Globus pallidus (tissue), 1 donor: ENCODE measurements at places on chromosomes 12 and 14.

GRCh38 chr12:89691659-89692058 lies 17.0 kb downstream of the ATP2B1 start:
- no peak for DNase-seq

GRCh38 chr14:79248126-79248525 lies 963.2 kb downstream of the DIO2 start:
- DNase-seq: no peak

DNA sequence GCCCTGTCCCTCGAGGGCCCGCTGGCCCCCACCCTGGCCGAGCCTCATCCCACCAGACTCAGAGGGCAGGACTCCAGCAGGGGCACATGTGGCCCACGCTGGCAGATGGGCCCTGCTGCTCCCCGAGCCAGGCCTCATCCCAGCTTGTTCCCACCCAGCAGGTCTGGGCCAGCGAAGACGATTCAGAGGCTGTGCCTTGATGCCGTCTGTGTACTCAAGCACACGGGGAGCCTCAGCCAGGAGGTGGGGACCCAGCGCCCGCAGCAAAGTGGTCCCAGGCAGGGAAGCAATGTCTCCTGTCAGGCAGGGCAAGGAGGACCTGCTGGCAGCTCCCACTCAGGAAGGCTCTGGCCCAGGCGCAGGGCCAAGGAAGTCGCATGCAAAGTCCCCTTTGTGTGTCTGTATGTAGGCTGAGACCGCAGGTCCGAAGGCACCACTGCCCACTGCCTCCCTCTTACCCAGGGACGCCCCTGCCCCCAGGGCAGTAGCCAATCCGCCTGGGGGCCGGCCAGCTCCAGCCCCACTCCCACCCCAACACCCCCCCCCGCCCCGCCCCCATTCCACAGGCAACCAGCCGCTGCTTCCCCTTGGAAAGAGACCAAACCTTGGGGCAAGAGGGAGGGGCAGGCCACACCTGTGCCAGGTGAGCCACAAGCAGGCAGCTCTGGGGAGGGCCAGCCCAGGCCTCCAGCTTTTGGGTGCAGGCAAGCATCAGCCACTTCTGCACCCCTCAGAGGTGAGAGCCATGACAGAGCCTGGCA lies 9.4 kb downstream of the DEGS2 start:
- no peak for DNase-seq

GRCh38 chr12:125988545-125988944 lies 923.3 kb downstream of the AACS start:
- DNase-seq: no peak

GRCh38 chr14:104172349-104172748 lies 34.0 kb downstream of the KIF26A start:
- DNase-seq: no peak

GRCh38 chr12:28527631-28528249 lies 337.5 kb downstream of the CCDC91 start:
- DNase-seq: no peak

- no peak for DNase-seq
Measured at GRCh38 chr12:102407776-102408486, 72.4 kb downstream of the IGF1 start.

DNA sequence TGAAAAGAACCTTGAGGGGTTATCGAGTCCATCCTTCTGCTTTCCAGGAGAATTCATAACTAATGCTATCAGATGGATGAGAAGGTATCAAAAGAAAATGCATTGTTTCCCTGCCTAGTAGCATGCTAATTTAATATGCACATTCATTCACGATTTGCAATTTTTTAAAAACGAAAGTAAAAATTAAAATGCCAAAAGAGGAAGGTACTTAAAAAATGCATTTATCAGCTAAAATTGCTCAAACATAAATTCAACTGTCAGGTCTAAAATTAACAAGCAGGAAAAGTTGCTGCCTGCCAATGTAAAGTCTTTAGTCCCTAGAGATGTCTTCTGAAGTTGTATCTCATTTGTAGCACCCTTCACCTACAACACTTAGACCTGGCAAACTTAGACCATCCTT lies 7.9 kb downstream of the ATF7 start:
- DNase-seq: no peak

- no peak for DNase-seq
Measured at GRCh38 chr14:77369285-77369684, 7.6 kb downstream of the TMED8 start.

GRCh38 chr12:57740656-57741412 lies 2.3 kb upstream of the AGAP2 start:
- no peak for DNase-seq

- no peak for DNase-seq
Measured at GRCh38 chr12:76765598-76765997, 1.7 kb downstream of the ZDHHC17 start.

DNA sequence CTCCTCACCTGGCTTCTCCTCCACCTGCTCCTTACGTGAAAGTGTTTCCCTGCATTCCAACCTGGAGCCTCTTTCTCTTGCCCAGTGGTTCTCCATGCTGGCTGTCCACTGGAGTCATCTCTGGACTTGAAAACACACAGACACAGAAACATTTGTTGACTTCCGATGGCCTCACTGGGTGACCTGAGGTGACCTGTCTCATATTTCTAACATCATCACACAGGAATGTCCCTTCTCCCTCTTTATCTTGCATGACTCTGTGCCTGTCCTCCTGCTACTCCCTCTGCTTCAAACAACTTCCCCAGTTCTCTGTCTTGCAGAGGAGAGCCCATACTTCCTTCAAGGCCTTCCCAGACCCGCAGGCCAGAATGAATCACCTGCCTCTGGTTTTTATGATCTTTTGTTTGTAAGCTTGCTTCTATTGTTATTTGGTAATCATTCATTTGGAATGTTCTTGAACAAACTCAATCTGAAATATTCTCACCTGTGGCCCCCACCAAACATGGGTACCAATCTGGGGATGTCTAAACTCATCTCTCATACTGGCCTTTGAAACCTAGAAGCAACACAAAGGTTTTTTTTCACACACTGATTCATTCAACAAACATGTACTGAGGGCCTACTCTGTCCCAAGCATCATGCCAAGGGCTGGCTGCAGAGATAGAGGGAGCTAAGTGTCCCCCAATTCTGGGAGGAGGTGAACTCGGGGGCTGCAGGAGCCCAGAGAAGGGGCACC lies 9.7 kb upstream of the RIN3 start:
- DNase-seq: no peak

DNA sequence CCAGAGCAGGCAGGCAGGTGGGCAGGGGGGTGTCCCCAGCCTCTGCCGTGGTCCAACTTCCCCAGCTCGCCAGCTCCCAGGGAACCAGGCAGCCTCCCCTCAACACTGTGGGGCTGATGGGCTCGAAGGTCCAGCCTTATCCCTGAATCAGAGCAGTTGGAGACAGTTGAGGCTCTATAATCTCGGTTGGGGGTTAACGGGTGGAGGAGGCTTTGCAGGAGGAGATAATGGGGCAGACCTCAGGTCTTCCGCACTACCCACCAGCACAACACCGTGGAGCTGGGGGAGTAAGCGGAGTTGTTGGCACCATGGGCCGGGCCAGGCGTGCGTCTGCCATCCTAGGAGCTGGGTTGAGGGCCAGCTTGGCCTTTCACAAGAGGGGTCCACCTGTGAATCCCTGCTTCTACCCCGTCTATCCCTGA lies 13.9 kb upstream of the HDAC7 start:
- no peak for DNase-seq

DNA sequence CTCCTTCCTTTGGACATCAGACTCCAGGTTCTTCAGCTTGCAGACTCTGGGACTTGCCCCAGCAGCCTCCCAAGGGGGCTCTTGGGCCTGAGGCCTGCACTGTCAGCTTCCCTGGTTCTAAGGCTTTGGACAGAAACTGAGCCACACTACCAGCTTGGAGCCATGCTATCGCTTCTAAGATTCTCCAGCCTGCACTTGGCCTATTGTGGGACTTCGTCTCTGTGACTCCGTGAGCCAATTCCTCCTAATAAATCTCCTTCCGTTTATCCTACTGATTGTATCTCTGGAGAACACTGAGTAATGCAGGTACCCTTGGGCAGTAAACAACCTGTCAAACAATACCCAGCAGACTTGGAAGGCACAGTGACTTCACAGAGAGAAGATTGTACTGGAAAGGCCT lies 24.9 kb upstream of the RHOJ start:
- no peak for DNase-seq

GRCh38 chr14:32327255-32327961 lies 1.7 kb upstream of the AKAP6 start:
- DNase-seq: no peak

DNA sequence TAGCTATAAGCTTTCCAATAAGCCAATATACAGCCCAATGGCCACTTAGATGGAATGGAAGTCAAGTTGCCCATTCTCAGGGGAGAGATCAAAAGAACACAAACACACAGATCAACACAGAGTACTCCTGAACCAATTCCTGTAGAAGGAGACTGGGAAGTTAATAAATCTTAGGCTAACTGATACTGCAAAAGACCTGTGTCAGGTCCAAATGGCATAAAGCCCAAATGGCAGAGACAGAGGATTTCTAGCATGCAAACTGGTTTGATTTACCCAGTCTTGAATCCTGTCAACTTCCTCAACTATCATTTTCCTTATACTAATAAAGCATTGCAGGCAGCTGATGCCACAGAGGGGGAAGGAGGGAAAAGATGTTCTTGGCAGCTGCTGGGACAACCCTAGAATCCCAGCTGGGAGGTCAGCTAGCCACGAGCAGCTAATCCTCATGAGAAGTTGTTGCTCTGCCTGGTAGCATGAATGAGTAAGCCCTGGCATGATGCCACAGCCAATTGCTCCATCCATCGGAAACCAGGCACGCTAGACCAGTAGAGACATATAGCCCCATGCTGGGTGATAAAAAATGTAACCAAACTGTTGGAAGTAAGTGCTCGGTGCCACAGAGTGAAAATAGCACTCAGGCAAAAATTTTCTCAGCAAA lies 26.2 kb downstream of the ANG start:
- DNase-seq: peak; percentile 55

DNA sequence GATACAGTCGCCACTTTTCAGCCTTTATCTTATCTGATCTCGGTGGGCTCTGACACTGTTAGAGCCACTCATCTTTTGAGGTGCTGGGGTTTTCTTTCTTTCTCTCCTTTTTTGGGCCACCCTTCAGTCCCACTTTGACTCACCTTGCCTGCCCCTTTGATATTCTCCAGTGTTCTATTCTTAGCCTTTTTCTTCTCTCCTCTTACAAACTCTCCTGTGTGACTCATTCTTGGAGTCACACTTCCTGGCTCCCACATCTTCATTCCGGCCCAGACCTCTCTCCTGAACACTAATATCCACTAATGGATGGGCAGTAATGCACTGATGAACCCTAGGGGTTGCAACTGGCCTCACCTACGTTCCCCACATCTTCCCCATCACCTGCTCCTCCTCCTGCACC lies 2.2 kb upstream of the DCD start:
- DNase-seq: no peak

DNA sequence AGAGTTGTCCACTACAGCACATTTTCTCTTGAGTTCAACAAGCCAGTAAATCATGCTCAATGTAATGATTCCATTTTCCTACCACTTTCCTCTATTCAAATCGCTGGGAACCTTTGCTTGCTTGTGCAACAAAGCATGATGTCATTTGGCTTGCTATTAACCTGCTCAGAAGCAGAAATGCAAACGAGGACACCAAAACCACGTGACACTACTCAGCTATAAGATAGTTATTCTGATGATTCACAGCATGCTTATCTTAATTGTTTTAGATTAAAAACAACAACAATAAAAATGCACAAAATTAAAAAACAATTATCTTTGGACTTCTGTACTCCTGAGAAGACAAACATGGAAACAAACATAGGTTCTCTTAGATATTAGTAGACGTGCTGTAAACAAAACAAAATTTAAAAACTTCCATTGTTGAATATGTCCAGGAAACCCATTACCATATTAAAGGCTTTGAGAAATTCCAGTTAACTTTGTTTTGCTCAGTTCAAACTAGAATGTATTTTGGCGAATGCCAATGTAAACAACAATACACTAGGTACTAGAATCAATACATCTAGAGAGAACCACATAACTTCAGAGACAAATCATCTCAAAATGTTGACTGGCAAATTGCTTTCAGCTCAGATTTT lies 77.5 kb upstream of the KRAS start:
- DNase-seq: no peak

- DNase-seq: peak; percentile 42
Measured at GRCh38 chr12:65170209-65170881, 962 bp downstream of the LEMD3 start.

GRCh38 chr12:12723681-12724420 lies 6.7 kb downstream of the CDKN1B start:
- no peak for DNase-seq

- no peak for DNase-seq
Measured at GRCh38 chr14:34214961-34215360, 247.1 kb downstream of the SPTSSA start.

GRCh38 chr12:129185855-129186254 lies 332.6 kb downstream of the GLT1D1 start:
- no peak for DNase-seq

DNA sequence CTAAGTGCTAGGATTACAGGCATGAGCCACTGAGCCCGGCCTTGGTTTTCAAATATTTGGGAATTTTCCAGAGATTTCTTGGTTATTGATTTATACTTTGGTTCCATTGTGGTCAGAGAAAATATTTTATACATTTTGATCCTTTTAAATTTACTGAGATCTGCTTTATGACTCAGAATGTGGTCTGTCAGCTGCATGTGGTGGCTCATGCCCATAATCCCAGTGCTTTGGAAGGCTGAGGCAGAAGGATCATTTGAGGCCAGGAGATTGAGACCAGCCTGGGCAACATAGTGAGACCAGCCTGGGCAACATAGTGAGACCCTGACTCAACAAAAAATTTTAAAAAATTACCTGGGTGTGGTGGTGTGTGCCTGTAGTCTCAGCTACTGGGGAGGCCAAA lies 49.8 kb downstream of the ADCK1 start:
- DNase-seq: no peak

DNA sequence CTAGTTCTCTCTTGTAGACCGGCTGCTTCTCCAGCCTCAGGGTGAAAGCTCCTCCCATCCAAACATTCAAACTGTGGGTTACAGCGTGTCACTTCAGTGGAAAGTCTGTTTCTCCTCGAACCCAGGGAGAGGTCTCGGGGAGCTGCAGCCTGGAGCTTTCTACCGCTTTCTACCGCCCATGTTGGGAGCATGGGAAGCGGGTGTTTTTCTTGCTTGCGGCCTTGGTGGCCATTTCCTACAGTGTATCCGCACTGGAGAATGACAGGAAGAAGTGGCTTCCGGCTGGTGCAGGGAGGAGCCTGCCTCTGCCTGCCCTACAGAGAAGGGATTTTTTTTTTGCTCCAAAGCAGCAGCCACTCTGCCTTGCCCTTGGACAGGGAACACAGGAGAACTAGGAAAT lies 21.2 kb downstream of the ZFP36L1 start:
- no peak for DNase-seq

- no peak for DNase-seq
Measured at GRCh38 chr12:106130474-106131113, 8.2 kb downstream of the NUAK1 start.

GRCh38 chr12:10722905-10723746 lies at the start of gene YBX3:
Gene YBX3 (minus strand): TSS chr12:10723323. CDS start chr12:10723111, 212 bp downstream.
- DNase-seq: peak; percentile 53
